Activated naive CD4-positive, alpha-beta T cell treated with Interleukin-2 at 50 U/mL for 16 hours (primary cell): ENCODE measurements at places on chromosomes 4 and X.

DNA sequence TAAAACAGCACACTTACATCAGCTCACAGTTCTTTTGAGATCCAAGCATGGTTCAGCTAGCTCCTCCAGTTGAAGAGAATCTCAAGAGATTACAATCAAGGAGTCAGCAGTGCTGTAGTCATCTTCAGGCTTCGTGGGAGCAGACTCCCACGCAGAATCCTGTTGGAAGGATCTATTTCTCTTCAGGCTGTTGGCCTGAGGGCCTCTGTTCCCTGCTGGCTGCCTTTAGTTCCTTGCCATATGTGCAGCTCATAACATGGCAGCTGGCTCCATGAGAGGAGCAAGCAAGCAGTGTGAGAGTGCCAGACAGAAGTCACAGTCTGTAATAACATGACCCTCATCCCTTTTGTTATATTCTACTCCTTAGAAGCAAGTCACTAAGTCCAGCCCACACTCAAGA lies 168.6 kb downstream of the COX18 start:
- DNase-seq = no peak

GRCh38 chrX:153307276-153308178 lies 14.0 kb downstream of the PNMA6F start:
- DNase-seq = no peak

GRCh38 chr4:40327340-40327739 lies 7.8 kb upstream of the CHRNA9 start:
- DNase-seq = no peak

DNA sequence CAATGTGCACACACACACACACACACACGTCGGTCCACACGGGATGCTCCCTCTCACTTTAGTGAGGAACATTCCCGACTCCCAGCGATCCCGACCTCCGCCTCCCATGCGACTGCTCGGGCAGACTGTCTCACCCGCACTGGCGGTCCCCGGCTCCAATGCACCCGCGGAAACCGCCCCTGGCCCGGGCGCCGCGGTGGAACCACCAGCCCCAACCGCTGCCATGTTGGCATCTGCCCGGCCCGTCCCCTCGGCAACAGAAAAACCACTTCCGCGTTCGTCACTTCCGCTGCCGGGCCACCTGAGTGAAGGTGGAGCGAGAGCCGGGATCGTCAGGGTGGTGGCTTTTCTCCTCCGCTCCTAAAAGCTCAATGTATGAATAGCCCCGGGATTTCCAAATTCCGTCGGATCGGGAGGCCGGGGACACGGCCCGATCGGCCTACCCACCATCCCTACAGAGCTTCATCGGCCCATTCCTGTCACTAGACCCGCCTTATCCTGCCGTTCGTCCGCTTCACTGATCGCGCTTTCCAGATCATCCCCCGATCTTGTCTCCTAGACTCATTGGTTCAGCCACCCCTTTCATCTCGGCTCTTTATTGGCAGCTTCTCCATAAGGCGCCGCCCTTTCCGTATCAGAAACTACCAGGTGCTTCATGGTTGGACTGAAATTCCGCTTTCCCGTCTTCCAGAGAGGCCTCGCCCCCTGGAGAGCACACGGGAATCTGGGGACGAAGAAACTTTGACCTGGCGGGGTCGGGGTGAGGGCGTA lies at the start of gene SLC35A2:
Gene SLC35A2, minus strand, starts transcription at position 235 of the 771 bp plus-strand sequence. Its CDS starts 10 bp downstream, at position 225.
- peak; percentile 89 for DNase-seq

DNA sequence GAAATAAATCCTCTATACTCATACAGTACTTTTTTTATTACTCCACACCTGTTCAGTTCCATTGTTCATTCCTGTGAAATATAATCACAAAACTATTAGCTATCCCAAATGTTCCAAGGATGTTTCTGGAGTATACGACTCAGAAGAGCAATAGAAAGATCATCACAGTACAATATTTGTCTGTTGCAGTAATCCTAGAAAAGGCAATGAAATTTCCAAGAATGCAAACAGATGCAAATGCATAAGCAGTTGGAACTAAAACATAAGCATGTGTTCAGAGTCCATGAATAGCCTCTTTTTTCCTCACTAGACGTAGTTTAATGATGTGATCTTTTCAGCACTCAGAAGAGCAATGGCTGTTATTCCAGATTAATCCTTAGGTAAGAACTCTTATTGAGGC lies 55.2 kb downstream of the RTL3 start:
- no peak for DNase-seq

GRCh38 chrX:110015915-110016314 lies 13.0 kb downstream of the TMEM164 start:
- no peak for DNase-seq

DNA sequence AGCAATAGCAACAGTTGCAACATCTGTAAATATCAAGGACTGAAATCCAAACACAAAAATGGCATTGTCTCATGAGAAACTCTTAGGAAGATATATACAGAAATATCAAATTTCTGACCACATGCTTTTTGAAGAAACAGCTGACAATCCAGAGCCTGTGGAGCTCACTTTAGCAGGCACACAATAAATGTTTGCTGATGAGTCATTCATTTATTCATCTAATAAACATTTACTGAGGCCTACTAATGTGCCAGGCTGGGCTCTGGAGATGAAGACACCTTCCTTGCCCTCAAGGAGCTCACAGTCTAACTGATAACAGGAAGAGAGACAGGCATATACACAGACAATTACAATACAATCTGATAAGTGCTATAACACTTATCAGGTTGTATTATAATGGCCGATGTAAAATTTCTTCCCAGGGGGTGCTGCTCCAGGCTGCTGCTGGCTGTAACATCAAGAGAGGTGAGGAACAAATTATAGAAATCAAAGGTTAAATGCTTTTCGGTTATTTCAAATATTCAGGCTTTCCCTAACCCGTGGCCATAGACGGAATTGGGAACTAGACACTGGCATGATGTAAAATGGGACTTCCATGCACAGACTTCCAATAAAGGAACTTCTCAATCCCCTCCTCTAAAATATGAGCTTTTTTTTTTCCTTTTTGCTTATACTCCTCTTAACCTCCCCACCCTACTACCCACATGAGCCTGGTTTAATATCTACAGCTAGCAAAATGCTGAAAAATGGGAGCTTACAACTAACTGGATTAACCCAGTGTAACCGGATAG lies 16.8 kb upstream of the ZCCHC13 start:
- DNase-seq = no peak

DNA sequence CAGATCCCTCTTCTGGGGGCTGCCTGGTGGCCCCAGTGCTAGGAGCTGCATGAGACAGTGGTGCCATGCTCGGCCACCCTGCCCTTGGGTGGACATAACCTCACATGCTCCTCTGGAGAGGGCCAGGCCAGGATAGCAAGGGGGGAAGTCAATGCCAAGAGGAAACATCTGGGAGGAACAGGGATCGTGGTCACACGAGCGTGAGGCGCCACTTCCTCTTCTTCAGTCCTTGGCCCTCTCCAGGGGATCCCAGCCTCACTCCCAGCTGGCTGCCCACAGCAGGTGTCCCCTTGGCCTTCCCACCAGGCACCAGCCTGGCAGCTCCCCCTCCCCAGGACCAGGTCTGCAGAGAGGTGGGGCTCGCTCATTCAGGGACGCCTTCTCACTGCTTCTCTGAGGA lies 28.6 kb downstream of the TBC1D14 start:
- no peak for DNase-seq

- no peak for DNase-seq
Measured at GRCh38 chr4:174061026-174061425, 222.4 kb downstream of the FBXO8 start.

- DNase-seq = no peak
Measured at GRCh38 chr4:41896648-41897047, 38.6 kb upstream of the TMEM33 start.

DNA sequence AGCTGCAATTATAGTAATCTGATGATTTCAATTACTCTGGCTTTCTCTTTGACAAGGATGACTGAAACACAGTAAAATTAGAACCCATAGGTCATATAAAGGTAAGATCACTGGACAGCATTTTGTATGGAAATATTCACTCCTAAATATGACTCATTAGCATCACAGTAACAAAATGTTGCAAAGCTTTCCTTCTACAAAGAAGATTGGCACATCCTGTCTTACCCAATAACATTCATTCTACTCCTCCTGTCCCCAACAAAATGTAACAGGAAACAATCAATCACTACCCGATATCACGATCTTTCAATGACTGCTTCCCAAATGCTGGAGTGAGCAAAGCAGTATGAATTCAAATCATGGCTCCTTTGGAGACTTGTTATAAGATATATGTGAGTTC lies 95.3 kb downstream of the FANCB start:
- no peak for DNase-seq

DNA sequence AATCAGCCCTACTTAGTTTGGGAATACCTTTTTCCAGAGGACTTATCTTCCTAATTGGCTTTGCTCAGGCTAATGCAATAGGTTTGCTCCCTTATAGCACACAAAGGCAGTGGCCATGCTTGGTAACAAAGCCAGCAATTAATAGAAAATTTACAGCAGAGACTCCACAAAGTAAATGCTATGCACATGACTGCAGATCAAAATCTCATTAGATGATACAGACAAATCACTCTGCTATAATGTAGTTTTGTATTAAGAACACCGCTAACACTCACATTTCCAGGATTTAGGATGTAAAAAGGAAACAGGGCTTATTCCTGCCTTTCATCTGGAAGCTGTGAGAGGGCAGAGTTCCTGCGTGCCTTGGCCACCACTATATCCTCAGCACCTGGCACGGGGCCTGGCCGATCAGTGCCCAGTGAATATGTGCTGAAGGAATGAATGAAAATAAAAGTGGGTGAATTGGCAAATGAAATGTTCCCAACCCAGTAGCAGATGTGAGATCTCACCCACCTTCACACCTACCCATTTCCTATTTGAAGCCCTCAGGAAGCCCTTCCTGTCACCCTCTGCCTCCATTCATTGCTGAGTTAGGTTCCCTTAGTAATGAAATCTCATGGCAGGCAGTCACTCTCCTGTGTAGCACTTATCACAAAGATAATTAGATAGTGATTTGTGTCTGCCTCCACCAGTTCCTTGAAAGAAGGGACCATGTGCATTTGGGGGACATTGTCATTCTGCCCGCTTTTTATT lies 5.1 kb downstream of the SEPTIN6 start:
- no peak for DNase-seq

DNA sequence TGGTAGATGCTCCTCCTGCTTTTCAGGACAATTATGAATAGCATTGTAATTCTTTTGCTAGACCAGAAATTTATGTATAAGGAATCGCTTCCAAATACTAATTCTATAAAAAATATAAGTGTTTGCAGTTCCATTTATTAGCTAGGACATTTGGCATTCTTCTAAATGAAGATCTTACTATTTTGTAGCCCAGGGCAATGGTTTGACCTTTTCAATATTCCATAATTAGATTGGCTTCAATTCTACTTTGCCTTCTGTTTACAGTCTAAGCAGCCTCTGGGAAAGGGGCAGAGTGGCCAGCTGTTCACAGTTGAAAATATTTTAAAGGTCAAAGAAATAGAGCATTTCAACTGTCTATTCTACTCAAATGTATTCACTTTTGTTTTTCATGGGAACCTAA lies 912.1 kb upstream of the GRIA3 start:
- DNase-seq = no peak

GRCh38 chr4:121960818-121961217 lies 9.0 kb upstream of the TRPC3 start:
- DNase-seq = no peak

DNA sequence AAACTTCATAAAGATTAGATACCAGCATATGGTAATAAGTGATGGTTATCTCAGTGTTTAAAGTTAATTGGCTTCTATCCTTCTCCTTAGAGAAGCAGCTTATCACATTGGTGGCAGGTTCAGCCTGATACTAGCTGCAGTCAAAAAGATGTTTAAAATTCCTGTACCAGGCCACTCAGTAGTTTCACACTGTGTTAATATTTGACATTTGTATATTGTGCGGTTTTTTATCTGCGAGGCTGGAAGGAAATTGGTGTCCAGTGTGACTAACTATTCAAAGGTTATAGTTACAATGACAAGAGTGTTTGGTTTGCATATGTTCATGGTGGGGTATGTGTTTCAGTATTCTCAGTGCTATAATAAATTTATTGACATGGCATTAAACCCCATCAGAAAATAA lies 27.5 kb upstream of the TBC1D8B start:
- no peak for DNase-seq

DNA sequence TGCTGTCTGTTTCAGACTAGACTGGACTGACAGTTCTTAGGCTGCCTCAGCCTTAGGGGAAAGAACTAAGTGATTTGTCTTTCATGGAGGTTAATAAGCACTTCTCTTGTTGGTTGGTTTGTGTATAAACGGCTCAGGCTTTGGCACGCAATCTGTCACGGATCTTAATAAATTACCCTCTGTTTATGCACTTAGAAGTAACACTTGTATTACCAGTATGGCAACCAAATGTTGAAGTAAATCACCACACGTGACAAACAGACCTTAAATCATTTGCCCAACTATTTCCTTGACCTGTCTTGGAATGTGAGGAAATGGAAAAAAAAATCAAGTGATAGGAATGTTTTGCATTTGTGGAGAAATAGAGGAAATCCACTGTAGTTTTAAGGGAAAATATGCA lies 69.9 kb downstream of the TEX13A start:
- DNase-seq = no peak

- no peak for DNase-seq
Measured at GRCh38 chr4:120964596-120964995, 42.1 kb upstream of the PRDM5 start.

DNA sequence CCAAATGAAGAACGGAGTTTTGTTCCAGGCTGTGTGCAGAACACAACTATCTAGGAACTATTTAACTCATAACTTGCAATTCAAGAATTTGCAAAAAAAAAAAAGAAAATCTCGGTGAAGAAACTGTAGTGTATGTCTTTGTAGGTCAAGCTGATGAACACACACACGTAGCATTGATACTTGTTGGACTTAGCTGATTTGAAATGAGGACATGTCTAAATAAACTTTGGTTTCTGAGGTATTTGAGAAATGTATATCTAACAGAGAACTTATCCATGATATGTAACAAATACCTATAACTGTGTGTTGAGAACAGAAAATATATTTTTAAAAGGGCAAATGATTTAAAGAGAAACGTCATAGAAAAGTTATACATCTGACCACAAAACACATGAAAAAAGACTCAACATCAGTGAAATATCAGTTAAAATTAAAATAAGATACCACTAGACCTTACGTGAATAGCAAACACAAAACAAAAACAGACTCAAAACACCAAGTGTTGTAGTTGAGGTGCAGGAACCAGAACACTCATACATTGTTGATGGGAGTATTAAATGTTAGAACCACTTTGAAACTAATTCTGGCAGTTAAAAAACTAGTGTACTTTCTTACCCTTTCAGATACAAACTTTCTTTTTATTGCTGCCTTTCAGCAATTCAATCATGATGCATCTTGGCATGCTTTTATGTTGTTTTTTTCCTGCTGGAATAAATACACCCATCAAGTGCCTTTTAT lies 1535.8 kb upstream of the PCDH10 start:
- no peak for DNase-seq

GRCh38 chrX:118988911-118989310 lies 14.5 kb downstream of the LONRF3 start:
- no peak for DNase-seq

DNA sequence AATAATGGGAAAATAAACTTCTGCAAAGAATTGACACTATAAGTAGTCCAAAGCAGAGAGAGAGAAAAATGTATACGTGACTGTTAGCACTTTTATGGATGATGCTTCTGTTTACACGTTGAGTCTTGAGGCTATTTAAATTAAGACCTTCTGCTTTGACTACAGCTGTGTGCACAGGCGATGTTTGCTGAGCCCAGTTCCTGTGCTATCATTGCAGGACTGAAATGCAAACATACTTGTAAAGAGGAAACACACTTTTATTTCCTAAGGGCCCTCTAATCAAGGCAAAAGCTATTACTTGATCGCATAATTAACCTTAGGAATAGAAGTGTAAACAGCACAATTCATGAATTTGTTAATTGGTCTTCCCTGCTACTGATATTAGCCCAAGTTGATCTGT lies 226.9 kb downstream of the FBXW7 start:
- no peak for DNase-seq
